Spleen (tissue), 13 donors: ENCODE measurements at places on chromosomes 16 and 17. TPM values are rescaled to one million over a fixed set of nuclear protein-coding genes. Genes with fewer than 3 reads are reported as not detected.
A peak's percentile ranks its signal among the peaks of the same experiment; 100 is the strongest.

- no peak overlapping the region for H3K4me3 ChIP-seq
- H3K4me1 ChIP-seq: no peaks in the 10 kb centered on the region
- no peak for DNase-seq
- no peak overlapping the region for H3K27ac ChIP-seq
- no peaks in the 10 kb centered on the region for H3K36me3 ChIP-seq
Observed at GRCh38 chr16:51807551-51807950, 656.5 kb upstream of the SALL1 start.

GRCh38 chr17:10920558-10921108 lies 82.7 kb upstream of the PIRT start:
- H3K36me3 ChIP-seq: no peaks in the 10 kb centered on the region
- DNase-seq: no peak
- no peaks in the 10 kb centered on the region for H3K4me1 ChIP-seq
- no peaks in the 10 kb centered on the region for H3K27me3 ChIP-seq
- H3K4me3 ChIP-seq: no peak overlapping the region
- H3K27ac ChIP-seq: no peak overlapping the region

- H3K27me3 ChIP-seq: no peaks in the 10 kb centered on the region
- H3K27ac ChIP-seq: no peak overlapping the region
- DNase-seq: no peak
Observed at GRCh38 chr16:55102531-55102930, 171.9 kb downstream of the IRX5 start.

DNA sequence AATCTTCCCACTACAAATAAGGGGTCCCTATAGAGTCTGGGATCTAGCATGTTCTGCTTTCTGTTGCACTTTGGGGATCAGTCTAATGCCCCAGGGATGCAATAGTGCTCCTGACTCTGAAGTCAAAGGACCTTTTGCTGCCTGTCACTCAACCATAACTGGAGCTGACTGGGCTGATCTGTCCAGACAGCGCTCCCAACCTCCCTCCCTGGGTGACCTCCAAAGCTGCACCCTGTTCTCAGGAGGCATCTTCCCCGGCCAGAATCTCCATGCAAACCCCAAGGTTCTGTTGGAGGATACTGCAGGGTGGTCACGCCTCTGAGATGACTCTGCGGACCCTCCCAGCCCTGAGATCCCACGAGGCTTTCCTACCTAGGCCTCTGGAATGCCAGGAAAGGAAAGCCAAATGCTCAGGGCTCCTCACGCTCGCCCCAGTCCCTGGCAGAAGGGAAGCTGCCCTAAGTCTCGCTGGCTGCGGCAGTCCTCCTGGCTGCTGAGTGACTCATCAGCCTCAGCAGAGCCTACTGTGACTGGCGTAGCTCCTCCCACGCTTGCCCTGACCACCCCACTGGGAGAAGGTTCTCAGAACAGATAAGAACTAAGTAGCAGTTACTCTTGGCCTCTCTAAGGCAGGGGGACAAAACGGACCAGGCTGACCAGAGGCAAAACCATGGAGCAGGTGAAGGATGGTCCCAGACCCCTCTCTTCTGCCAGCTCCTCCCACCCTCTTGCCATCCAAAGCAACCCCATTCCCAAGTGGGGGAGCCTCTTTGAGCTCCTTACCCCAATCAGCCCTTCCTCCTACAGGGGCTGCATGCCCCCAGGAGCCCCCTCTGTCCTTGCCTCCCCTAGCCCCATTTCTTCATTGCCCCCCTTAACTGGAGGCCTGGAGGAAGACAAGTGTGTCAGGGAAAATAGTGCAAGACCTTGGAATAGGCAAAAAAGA lies 124.1 kb upstream of the TNRC6C start:
- H3K4me1 ChIP-seq: peaks cover 36% of the 10 kb centered on the region
- no peaks in the 10 kb centered on the region for H3K36me3 ChIP-seq
- no peak overlapping the region for H3K4me3 ChIP-seq
- H3K27ac ChIP-seq: no peak overlapping the region

- H3K27me3 ChIP-seq: no peaks in the 10 kb centered on the region
- no peak for DNase-seq
- H3K4me1 ChIP-seq: peaks cover 54% of the 10 kb centered on the region
- H3K27ac ChIP-seq: peak overlapping the region; percentile 83
Observed at GRCh38 chr17:3804503-3804931, 3.5 kb upstream of the ITGAE start.

- no peaks in the 10 kb centered on the region for H3K27me3 ChIP-seq
- no peak for DNase-seq
- no peaks in the 10 kb centered on the region for H3K36me3 ChIP-seq
- H3K4me3 ChIP-seq: no peak overlapping the region
- H3K4me1 ChIP-seq: peaks cover 18% of the 10 kb centered on the region
Observed at GRCh38 chr17:21373036-21373435, 3.1 kb upstream of the KCNJ12 start.

GRCh38 chr17:31748881-31749280 lies 110.2 kb downstream of the COPRS start:
- no peak overlapping the region for H3K4me3 ChIP-seq
- H3K27ac ChIP-seq: no peak overlapping the region
- H3K4me1 ChIP-seq: no peaks in the 10 kb centered on the region
- no peak for DNase-seq
- no peaks in the 10 kb centered on the region for H3K36me3 ChIP-seq

The SHBG gene
- polyA plus RNA-seq: 0.27 TPM

The KCNJ16 gene
- 2.2 TPM for polyA plus RNA-seq
